Activated CD4-positive, alpha-beta T cell treated with anti-CD3 and anti-CD28 coated beads, Interleukin-2, amount 50 U/mL, for 48 hours (primary cell): ENCODE measurements at places on chromosomes 1 and 21.
A peak's percentile ranks its signal among the peaks of the same experiment; 100 is the strongest.

GRCh38 chr1:183319051-183319450, 99.1 kb downstream of the NMNAT2 start:
- no peak for DNase-seq

DNA sequence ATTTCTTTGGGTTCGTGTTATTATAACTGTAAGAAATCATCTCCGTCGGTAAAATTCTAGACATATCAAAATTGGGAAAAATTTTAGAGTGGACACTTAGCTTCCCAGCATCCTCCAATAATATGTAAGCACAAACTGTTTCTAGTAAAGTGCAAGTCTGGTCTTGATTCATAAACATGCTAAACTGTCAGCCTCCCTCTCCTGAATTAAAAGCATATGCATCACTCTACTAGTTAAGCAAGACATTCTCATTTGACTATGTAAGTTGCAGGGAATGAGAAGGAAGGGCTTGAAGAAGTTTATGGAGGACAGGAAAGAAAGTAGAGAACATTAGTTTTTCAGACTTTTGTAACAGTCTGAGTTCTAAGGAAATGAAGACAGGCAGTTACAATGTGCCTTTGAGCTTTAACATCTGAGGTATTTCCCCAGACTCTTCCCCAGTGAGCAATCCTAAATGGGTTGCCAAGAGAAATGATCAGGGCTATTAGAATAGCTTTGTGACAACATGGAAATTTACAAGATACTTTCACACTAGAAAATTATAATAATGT, 90.0 kb downstream of the TYW3 start:
- no peak for DNase-seq

- DNase-seq: no peak
Measured at GRCh38 chr1:227799756-227800155, 15.7 kb upstream of the PRSS38 start.

DNA sequence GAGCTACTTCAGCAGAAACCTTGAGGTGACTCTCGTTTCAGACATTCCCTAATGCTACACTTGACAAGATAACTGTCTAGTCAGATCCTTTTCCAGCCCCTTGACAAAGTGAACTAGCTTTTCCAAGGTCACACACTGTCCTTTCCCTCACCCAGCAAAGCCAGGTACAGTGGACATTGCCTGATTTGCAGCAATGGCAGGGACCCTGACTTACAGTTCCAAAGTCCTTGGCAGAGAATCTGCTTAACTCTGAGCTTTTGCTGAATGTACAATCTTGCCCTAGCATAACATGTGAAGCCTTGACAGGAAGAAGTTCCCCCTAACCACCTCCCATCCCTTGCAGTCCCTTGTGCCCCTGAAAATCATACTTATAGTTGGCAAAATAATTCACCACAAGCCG, 37.1 kb downstream of the HSD3B2 start:
- DNase-seq: no peak

DNA sequence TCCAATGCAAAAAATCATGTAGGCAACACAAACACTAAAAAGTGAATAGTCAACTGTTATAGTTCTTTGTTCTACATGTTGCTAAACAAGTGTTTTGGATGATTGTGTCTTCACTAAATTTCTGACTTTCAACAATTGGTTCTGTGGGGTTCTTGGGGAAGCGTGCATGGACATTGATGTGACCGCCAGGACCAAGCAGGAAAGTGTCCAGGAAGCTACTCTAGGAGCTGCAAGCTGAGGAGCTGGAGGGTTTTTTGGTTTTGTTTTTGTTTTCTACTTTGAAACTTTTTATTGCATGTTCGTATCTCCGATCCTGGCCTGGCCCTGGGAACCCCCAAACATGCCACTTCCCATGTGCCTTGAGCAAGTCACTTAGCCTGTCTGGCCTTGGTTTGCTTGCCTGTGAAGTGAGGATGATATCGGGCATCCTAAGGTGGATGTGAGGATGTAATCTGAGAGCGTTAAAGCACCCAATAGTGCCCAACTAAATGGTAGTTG, 8.0 kb downstream of the TMPRSS3 start:
- no peak for DNase-seq

DNA sequence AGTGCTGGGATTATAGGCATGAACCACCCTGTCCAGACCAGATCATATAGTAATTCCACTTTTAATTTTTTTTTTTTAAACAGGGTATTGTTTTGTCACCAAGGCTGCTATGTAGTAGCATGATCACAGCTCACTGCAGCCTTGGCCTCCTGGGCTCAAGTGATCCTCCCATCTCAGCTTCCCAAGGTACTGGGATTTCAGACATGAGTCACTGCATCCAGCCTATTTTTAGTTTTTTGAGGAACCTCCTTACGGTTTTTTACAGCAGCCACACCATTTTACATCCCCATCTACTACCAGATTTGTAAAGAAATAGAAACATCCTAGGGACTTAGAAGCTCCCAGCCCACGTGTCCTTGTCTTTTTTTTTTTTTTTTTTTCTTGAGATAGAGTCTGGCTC, 24.0 kb downstream of the L1TD1 start:
- DNase-seq: no peak

- no peak for DNase-seq
Measured at GRCh38 chr1:170730014-170730413, 66.1 kb downstream of the PRRX1 start.

- no peak for DNase-seq
Measured at GRCh38 chr1:22533244-22533895, 29.9 kb upstream of the EPHA8 start.

- DNase-seq: no peak
Measured at GRCh38 chr1:33256221-33256470, 146 bp upstream of the ZNF362 start.

- peak; percentile 62 for DNase-seq
Measured at GRCh38 chr1:193479187-193479586, 292.8 kb upstream of the B3GALT2 start.

DNA sequence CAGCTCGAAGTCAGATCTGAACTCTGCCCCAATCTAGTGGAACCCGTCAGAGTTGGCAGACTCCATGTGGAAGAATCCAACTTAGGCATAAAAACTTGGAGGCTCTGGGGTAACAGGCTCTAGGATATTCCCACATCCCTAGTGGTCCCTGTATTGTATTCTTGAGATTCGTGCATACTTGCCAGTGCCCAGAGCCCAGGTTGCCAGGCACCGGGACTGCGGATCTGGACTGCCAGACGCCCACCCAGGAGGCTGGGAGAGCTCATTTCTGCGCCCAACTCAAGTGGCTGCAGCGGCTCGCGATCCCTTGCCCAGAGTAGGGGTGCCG, 1.1 kb downstream of the GRIK1 start:
- DNase-seq: no peak

DNA sequence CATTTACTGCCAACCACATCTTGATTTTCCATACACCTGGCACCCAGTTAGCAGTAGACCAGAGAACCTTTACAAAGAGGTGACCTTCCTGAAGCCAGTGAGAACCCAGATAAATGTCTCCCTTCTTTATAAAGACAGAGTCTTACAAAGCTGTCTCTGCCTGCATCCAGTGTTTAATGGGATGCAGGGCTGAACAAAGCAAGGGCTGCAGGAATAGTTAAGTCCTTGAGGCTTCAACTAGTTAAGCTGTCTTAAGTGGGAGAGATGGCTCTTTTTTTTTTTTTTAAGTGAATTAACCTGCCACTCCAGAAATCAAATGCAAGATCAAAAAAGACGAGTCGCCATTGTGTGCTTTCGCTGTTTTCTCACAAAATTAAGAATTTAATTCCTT, 1.5 kb downstream of the AHCYL1 start:
- DNase-seq: no peak

DNA sequence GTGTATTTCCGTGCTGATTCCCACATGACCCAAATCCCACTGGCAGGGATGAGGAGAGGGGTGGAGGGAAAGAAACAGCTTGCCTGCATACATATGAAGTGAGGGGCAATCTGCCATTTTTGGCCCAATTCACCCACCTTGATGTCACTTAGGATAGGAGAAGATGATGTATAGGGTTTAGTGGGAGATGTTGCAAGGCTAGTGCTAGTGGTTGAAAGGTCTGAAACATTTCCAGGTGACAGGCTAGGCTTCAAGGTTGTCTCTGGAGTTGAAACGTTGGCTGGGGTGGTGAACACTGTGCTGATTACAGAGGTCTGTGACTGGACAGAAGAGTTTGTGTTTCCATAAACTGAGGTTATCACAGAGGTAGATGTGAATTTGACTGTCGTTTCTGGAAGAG, 12.1 kb downstream of the CD34 start:
- DNase-seq: no peak

- DNase-seq: no peak
Measured at GRCh38 chr1:67835663-67836452, 2.6 kb upstream of the GNG12 start.

DNA sequence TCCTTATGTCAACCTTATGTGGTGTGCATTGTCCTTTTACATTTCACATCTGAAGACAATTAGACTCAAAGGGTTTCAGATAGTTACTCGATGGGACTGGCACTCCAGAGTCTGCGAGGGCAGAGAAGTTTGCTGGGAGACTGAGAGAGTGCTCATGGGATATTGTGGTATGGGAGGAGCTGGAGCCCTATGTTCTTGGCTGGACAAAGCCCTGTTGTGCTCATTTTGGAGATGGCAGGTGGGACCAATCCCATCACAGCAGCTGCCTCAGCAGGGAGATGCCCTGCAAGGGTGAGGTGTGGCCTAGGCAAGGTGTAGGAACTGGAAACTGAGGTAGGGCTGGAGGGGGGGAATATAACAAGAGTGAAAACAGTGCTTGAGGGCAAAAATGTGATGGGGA, 43.5 kb upstream of the CRNN start:
- no peak for DNase-seq

DNA sequence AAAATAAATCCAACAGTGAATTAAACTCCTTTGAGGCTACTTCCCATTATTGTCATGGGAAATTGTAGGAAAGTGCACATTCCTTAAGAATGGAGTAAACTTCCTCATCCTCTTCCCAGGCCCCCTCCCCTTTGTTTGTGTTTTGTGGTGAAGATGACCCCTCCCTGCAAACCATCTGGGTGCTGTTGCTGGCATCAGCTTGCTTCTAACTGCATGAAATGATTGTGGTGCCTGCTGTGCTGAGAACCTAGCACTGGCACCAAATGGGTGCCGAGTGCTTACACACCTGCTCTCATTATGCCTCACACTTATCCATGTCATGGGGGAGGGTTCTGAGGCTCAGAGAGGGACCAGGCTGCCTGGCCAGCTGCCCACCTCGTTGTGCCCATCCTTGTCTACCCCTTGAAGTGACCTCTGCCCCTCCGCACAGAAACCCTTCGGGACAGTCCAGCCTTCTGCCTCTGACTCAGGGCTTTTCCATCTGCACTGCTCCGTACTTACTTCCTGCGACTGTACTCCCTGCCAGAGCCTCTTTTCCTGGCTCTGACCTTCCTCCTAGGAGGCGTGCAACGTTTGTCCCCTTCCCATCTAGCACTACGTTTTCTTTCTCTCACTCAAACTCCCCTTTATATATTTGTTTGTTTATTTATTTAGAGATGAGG, 30.6 kb downstream of the CAPN2 start:
- no peak for DNase-seq

DNA sequence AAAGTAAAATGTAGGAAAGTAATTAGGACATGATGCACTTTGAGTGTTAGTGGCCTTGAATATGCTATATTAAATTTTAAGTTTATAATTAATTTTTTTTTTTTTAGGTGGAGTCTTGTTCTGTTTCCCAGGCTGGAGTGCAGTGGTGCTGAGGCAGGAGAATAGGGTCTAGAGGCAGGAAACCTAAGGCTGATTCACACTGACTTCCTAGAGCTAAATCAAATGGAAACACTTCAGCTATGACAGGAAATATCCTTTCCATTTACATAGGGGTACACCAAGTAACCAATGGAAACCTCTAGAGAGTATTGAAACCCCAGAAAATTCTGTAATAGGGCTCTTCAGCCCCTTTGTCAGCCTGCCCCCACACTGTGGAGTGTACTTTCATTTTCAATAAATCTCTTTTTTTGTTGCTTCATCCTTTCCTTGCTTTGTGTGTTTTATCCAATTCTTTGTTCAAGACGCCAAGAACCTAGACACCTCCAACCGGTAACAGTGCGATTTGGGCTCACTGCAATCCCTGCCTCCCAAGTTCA, 17.9 kb upstream of the THRAP3 start:
- no peak for DNase-seq

GRCh38 chr21:29669416-29669815, 270.4 kb downstream of the GRIK1 start:
- DNase-seq: no peak

GRCh38 chr1:4421986-4422385, 232.4 kb upstream of the AJAP1 start:
- no peak for DNase-seq

- DNase-seq: no peak
Measured at GRCh38 chr1:117368116-117369108, 1.2 kb downstream of the MAN1A2 start.

- no peak for DNase-seq
Measured at GRCh38 chr1:112250892-112251291, 145.1 kb upstream of the CTTNBP2NL start.

- no peak for DNase-seq
Measured at GRCh38 chr1:178418284-178418955, 78.3 kb downstream of the CLEC20A start.

GRCh38 chr1:114750780-114751179, 7.0 kb downstream of the CSDE1 start:
- DNase-seq: no peak

- DNase-seq: no peak
Measured at GRCh38 chr1:25731626-25732370, 68.2 kb upstream of the SELENON start.

DNA sequence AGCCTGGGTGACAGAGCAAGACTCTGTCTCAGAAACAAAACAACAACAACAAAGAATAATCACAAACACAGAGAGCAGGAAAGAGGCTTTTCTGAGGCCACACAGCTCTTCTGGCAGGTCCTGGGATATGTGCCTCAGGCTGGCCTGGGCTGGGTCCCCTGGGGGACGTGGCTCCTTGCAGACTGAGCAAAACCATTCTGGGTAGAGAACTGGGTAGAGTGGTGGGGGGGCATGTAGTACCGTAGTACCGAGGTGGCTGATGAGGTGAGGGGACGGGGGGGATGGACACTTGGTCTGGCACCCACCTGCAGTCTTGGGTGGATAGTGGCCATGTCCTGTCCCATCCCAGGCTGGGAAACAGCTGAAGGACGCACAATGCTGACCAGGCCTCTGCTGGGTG, 6.0 kb downstream of the TMEM82 start:
- no peak for DNase-seq

GRCh38 chr1:10080523-10080922, 47.8 kb downstream of the UBE4B start:
- DNase-seq: no peak

GRCh38 chr1:12618965-12619791, 1.2 kb upstream of the DHRS3 start:
- peak; percentile 76 for DNase-seq

- no peak for DNase-seq
Measured at GRCh38 chr1:41240781-41241353, 1.2 kb downstream of the SCMH1 start.

DNA sequence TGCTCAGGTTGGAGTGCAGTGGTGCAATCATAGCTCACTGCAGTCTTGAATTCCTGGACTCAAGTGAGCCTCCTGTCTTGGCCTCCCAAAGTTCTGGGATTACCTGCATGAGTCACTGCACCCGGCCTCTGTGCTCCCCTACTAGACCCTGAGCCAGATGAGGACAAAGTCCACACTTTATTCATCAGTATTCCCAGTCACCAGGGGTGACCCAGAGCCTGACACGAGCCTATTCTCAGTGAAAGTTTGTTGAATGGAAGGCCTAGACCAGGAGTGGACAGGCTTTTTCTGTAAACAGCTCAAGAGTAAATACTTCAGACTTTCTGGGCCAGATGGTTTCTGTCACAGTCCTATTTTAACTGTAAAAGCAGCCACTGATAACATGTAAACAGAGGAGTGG, 68.2 kb downstream of the MAB21L3 start:
- no peak for DNase-seq

- DNase-seq: no peak
Measured at GRCh38 chr1:70361727-70362398, 7.3 kb upstream of the ANKRD13C start.

GRCh38 chr1:8554956-8555534, 237.1 kb downstream of the SLC45A1 start:
- DNase-seq: no peak
